ENCODE measurements at places on chromosomes 1 and 21.

DNA sequence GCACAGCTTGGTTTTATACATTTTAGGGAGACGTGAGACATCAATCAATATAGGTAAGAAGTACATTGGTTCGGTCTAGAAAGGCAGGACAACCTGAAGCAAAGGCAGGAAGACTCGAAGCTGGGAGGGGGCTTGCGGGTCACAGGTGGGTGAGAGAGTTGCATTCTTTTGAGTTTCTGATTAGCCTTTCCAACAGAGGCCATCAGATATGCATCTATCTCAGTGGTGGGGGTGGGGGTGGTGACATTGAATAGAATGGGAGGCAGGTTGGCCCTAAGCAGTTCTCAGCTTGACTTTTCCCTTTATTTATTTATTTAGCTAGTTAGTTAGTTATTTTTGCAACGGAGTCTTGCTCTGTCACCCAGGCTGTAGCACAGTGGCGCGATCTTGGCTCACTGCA, 85.6 kb downstream of the WDR4 start:
- DNase-seq, result no peak

GRCh38 chr1:121518726-121519041, 333.9 kb downstream of the SRGAP2C start:
- no peak for DNase-seq

DNA sequence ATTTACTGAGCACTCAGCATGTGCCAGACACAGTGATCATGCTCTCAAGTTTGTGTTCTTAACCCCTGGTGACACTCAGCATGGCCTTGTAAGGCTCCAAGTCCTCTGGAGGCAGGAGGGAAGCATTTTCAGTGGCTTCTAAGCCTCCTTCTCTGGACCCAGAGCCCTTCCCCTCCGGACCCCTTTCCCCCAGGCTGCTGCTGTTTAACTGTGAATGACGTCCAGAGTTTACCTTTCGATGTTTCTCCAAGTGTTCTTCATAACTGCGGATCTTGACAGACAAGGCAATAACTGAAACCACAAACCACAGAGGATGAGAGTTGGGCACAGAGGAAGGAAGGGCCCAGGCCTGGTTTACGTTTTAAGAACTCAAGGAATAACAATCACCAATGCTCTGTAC, 6.5 kb downstream of the MRPS15 start:
- DNase-seq, result no peak

DNA sequence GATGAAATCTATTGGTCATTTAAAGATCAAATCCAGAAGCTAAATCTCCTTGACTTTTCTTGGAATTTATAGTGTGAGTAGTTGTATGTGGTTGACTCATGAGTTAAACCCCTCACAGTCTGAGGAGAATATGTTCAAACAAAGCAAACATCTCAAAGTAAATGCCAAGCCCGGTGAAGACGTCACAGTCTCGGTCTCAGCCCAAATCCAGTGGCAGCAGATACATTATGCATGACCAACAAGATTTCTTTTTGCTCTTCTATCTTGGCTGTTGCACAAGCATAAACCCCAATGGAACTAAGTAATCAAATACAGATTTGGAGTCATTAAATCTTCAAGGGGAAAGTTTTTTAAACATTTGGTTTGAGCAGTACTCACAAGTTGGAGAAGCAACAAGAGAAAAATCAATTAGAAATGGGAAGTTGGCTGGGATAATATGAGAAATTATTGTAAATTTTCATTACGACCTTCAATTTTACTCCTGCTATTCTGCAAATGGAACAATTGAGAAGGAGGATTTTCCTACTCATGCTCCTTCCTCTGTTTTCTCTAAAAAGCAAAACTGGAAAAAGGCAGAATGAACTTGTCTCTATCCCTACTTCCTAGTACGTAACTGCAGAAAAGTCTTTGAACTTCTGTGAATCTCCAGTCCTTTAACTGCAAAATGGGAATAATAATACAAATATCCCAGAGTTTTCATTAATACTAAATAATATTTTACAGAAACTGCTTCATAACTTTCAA, 575.8 kb downstream of the NUF2 start:
- DNase-seq, result no peak

DNA sequence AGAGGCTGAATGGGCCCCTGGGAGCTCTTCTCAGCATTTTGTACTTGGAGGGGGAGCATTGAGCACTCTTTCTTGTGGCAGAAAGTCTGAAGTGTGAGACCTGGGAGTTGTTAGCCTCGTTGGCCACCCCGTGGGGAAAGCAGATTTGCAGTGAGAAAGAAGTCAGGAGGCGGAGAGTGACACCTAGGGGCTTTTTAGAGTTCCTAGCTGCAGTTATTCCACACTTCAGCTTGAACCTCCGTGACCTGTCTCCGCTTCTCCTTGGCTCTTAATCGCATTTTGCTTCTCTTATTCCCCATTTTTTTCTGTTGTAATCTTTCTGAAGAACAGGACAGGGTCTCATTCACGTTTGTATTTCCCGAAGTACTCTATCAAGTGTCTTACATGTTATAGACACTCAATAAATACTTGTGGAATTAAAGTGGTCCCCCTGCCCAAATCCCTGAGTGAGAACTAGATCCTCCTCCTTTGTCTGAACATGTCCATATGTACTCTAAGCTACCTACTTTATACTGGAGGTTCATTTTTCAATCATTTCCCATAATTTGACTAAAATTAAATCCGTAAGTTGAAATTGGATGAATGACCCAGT, 14.5 kb upstream of the C1orf141 start:
- DNase-seq, result peak; percentile 62

- no peak for DNase-seq
These were observed 3.7 kb upstream of the ACTRT2 start for GRCh38 chr1:3017440-3018050.

DNA sequence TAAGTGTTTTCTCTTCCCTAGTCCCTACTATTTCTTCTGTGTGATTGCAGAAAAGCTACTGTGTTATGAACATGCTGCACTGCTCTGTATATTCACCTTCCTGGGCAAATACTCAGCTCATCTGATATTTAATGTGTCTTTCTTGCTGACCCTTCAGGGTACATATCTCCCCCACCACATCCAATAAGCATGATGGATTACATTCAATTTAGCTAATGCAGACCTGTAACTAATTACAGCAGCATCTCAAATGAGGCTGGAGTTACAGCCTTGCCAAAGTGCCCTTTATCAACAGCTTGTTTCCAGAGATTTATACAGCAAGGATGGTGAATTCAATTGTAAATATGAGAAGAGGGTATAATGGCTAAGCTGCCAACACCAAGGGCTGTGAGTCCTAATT, 144.0 kb downstream of the KCNH1 start:
- no peak for DNase-seq

DNA sequence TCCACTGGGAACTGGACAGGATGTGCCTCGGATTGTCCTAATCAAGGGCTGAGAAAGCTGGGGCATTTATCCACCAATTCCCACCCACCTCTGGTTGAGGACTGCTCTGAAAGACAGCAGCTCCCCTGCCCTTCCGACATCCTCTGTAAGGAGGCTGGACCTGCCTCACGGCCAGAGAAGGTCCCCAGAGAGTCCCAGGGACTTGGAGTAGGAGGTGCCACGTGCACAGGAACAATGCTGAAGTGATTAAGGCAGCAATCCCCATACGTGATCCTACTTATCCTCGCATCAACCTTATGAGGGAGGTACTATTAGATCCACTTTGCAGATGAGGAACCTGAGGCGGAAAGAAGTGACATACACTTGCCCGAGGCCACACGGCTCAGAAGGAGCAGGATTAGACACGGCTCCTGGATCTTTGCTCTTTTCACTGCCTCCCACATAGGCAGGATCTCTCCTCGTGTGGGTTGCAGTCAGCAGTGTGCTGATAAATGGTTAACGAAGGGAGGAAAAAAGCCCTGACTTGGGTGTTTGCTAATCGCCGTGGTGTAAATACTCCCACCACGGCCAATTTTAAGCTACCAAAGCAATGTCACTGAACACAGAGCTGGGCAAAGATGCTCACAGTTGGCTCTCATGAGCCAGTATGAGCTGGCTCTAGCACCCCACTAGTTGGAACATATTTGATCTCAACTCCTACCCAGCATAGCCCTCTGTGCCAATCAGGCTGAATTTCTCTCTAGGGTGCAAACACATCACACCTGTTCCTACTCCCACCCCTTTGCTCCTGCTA, 18.6 kb upstream of the LDLRAP1 start:
- no peak for DNase-seq

- DNase-seq, result peak; percentile 95
These were observed 120.9 kb downstream of the SYT2 start for GRCh38 chr1:202589190-202589930.

- DNase-seq, result no peak
These were observed 17.8 kb upstream of the SLAMF6 start for GRCh38 chr1:160540859-160541233.

- no peak for DNase-seq
These were observed 8.7 kb upstream of the RAB4A start for GRCh38 chr1:229262239-229262638.

All from gastrocnemius medialis (tissue), 4 donors.